Non-pigmented ciliary epithelial cell (primary cell): ENCODE measurements at places on chromosomes 5 and 9.

DNA sequence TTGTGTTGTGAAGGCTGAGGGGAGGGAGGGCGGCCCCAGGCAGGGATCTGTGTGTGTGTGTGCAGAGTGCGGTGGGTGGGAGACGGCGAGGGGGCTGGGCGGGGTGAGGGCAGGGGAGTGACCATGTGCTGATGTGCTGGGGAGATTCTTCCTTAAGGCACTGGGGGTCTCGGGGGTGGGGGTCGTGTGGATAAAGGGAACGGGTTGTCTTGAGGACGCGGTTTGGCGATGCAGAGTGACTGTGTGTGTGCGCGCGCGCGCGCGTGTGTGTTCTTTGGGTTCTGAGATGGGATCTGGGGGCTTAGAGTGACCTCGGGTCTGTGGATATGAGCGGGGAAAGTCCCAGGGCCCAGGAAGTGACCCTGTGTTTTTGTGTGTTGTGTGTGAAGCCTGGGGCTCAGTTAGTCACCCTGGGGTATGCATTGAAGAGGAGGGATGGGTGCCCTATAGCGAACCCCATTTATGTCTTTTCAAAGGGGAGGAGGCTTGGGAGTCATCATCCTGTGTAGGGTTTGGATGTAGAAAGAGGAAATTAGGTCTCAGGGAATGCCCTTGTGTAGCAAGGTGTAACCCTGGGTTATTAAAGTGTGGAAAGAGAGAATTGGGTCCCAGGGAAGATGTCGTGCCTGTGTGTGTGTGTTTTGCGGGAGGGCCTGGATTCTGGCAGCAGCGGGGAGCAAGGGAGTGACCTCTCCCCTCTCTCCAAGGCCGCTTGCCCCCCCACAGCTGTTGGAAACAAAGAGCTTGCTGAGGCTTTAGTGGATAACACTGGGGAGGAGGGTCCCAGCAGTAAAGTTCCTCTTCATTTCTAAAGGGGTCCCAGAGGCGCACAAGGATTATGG, 1.4 kb downstream of the TMEFF1 start:
- no peak for DNase-seq

- peak; percentile 6 for DNase-seq
These were observed 246.5 kb downstream of the PTPRD start for GRCh38 chr9:10366171-10366779.

DNA sequence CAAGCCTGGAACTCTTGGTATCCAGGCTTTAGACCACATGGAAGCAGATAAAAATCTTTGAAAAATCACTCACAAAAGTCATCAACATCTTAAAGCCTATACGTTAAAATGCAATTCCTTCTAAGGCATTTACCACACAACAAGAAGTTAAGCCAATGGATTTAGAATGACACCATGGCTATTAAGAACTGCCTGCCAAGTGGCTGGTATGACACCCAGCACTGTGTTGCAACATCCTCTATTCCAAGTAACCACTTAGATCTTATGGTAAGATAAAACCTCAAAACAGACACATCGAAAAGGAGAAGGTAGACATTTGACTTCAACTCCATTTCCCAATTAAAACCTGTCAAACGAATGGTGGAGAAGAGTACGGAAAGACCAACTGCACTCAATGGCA, 344.2 kb upstream of the SLC30A5 start:
- DNase-seq: no peak

DNA sequence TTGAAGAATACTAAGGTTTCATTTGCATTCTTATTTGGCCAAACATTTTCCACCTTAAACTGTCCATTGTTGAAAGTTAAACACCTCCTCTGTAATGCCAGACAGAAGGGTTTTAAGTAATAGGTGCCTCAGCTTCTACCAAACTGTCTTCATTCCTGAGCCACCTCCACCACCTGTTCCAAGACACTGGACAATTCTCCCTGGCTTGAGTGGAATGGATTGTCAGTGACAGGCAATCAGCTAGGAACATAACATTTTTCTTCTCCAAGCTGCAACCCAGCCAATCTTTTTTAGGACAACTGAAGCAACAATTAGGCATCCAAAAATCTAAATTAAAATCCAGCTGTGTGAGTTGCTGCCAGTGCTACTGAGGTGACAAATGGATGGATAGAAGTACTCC, 73.9 kb upstream of the ICE1 start:
- no peak for DNase-seq

GRCh38 chr5:58156973-58157701, 302.7 kb downstream of the PLK2 start:
- DNase-seq: no peak

- no peak for DNase-seq
These were observed 304.5 kb upstream of the ZNF608 start for GRCh38 chr5:125050926-125051325.

- no peak for DNase-seq
These were observed 43.0 kb upstream of the KIAA1958 start for GRCh38 chr9:112443636-112444035.

DNA sequence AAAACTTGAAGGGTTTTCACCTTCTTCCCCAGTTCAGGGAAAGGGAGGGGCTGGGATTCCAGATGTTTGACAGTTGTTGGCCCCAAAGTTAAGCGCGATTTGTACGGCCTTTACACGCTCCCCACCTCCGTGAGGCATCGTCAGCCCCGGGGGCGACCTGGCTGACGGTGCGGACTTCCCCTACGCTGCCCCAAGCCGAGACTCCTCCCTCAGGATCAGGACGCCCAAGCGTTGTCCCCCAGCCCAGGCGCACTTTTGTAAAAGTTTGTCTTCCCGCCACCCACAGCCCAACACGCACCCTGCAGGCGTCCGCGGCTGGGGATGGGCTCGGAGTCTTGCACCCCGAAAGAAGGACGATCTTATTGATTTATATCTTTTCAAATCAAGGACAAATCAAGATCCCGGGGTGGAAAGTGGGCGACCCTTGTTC, 713 bp downstream of the MOB3B start:
- DNase-seq: no peak

DNA sequence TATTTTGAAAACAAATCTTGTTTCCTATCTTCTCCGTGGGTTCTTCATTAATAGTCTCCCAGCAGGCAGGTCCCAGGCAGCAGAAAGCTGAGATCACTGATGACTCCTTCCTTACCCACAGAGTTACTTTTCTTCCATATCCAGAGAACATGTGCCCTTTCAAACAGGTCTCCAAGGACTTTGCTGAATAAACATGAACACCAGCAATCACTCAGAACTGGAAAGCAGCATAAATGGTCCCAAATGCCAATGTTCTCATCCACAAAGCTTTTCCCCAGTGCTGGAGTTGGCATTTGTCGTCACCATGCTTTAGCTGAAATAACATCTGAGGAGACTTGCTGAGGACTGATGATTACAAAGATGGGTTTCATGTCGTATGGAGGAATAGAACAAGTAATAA, 134.0 kb downstream of the YIPF5 start:
- DNase-seq: no peak

GRCh38 chr9:3043369-3043768, 199.5 kb upstream of the PUM3 start:
- DNase-seq: no peak

DNA sequence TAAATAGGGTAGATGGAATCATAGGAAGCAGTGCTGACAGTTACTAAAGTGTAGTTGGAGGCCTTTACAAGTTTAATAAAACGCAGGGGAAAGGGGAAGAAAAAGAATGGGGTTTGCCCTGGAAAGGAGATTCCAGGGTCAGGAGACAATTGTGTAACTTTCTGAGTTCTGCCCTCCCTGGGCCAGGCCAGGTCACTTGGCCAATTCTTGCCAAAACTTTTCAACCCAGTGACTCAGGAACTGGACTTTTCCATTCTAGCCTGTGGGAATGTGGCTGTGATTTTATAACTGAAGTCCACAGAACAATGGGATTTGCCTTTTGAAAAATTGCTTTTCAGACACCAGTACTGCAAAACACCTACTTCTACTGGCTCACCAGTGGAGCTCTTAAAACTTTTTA, 289.8 kb upstream of the ANKRD55 start:
- no peak for DNase-seq

GRCh38 chr9:2610985-2611384, 10.6 kb upstream of the VLDLR start:
- DNase-seq: no peak

DNA sequence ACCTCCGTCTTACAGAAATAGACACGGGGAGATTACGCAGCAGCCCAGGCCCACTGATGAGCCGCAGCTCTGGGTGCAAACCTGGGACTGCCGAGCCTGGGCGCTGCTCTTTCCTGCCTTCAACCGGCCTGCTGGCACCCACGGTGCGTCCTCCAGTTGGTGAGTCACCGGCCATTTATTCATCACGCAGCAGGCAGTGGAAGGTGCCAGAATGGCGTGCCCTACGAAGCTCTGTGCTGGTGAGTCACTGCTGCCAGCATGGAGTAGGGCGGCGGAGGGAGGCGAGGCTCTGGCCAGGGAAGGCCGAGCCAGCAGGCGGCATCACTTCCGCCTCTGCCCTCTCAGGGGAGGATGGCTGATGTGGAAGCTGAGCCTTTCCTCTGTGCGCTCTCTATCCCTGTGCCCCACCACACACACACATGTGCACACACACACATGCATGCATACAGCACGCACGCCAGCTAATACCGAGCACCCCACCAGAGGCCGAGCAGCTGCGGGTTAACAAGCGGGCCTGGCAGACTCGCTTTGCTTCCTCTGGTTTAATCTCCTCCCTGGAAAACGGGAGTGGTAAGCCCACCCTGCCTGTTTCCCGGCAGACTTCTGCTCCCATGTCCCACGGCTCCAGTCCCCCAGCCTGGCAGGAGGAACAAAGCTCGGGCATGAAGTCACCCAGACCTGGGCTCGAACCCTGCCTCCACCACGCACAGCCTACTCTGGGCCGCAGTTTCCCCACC, 39.2 kb downstream of the OLFM1 start:
- DNase-seq: no peak

DNA sequence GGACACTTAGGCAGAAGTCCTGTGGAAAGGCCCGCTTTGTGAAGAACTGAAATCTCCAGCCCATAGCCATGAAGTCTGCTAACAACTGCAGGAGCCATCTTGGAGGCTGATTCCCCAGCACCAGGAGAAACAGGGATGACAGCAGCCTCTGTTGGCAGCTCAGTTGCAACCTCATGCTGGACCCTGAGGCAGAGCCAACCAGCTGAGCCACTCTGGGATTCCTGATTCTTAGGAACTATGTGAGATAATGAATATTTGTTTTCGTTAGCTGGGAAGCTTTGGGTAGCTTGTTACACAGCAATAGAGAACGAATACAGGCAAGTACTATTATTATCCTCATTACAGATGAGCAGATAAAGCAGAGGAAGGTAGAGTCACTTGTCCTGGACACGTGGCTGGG, 210.5 kb upstream of the ANKH start:
- DNase-seq: no peak

DNA sequence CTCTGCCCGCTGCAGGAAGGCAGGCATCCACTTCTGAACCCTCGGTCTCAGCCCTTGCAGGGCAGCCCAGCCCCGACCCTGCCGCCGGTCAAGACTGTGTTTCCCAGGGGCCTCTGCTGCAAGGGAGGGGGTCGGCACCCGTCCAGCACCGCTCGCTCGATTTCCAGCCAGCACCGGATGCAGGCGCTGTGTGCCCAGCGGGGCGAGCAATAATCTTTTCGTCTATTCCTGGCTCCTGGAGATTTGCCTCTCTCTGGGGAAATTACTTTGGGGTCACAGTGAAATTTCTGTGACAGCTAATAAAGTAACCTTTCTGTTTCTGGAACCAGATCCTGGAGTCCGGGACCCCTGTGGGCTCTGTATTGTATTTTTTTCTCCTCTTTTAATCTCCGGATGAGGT, 155.3 kb downstream of the COL23A1 start:
- no peak for DNase-seq
